ENCODE measurements at places on chromosomes 5 and 9.

DNA sequence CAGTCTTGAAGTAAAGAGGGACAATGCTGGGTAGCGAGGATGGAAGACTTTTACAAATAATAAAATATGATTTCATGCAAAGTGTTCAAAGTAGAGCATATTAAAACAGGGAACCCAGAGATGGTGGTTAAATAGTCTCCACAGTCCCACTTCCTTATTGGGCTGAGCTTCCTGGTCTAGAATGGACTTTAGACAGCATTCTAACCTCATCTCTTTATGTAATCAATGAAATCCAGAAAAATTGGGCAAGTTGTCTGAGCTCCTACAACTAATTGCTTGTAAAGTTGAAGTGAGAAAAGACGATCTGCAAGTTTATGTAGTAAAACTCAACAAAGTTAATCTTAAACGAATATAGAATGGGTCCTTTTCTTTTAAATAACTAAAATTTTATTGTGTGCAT, 328.9 kb downstream of the PJA2 start:
- DNase-seq = no peak

DNA sequence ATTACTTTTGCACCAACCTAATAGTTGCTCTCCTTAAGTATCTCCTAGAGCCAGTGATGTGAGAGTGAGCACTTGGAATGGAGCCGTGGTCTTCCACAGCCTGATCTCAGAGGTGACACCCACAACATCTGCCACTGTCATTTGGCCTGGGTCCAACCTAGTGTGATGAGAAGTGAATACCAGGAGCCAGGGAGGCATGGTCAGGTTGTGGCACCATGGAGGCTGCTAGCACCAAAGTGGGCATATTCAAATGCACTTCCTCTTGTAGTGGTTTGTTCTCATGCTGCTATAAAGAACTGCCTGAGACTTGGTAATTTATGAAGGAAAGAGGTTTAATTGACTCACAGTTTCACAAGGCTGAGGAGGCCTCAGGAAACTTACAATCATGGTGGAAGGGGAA, 22.6 kb upstream of the CEP72 start:
- DNase-seq = no peak

- no peak for DNase-seq
These were observed 14.5 kb downstream of the ANP32B start for GRCh38 chr9:97997330-97998276.

GRCh38 chr9:32554107-32554506, 1.7 kb upstream of the TOPORS start:
- no peak for DNase-seq

DNA sequence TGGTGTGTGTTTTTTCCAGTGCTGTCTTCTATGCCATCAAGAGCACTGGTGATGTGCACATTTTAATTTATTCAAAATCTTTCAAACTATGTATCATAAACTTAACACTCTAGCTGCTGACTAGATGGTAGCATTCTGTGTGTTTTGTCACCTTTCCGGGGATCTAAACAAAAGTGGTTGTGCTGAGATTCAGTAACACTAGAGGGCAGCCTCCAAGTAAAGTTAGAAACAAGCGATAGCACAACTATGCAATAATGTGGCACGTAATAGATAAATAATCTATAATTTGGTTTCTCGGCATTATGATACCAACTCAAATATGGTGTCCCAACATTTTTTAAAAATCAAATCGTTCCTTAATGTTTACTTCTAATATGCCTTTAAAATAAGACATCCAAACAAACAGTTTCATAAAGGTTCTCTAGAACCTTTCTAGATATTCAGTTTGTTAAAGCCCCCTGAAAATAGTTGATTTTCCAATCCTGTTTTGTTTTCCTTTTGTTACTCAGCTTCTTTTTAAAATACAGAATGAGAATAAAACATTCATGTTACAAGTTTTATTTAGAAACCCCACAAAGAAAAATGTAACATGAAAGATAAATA, 16.9 kb downstream of the SEMA6A start:
- DNase-seq = no peak
